ENCODE measurements at places on chromosomes 16 and 17. TPM values are rescaled to one million over a fixed set of nuclear protein-coding genes. Genes with fewer than 3 reads are reported as not detected.

The DNAAF8 gene
- 0.33 TPM for total RNA-seq

The EEF2KMT gene
- total RNA-seq: 18.1 TPM

The GPR142 gene
- total RNA-seq: not detected

The CDK5R1 gene
- 11.4 TPM for total RNA-seq

The ZPBP2 gene
- total RNA-seq: not detected

The RAD51C gene
- 11.3 TPM for total RNA-seq

The LDHD gene
- total RNA-seq: 14.7 TPM

The SOX9 gene
- 1.2 TPM for total RNA-seq

The TP53TG3C gene
- total RNA-seq: not detected
